ENCODE measurements at places on chromosomes 2 and 18.
A peak's percentile ranks its signal among the peaks of the same experiment; 100 is the strongest.

DNA sequence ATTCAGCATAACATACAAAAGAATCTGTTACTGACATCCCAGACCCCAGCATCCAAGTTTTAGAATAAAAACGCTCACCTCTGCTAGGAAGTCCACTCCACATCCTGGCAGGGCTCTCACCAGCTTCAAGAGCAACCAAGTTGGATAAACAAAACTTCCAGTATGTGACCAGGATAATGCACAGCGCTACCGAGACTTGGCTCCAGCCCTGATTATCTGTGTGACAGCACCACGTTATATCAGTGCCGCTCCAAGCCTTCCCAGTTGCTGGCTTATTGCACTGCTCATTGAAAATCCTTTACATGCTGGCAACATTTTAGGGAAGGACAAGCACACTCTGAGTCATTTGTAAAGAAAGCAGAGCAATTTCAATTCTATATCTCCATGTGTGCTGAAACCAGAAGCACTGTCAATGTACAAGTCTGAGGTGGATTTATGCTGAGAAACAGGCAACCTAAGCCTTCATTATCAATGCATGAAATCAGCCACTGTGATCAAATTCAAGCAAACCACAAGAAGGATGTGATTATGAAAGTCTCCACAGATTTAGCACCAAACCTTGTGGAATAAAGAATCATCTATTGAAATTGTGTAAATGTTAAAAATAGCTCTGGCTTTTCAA lies 115.7 kb downstream of the ZNF385B start:
- DNase-seq: no peak

DNA sequence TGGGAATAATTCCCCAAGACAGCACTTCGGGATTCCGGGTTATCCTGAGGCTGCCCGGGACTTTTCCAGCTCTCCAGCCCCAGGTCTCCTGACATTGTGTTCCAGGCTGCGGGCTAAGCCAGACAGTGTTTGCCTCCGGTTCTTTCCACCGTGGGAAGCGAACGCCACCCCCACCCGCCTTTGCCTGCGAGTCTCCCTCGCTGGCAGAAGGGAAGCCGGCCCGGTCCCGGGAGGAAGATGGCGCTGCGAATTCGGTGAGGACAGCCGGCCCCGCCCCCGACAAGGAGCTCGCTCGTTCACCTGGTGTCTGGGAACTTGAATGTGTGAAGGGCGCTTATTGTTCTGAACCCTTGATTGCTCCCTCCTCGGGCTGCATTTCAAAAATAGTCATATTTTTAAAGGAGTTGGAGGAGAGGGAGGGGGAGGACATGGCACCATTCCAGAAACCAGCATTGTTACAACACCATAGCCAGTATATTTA lies 2.9 kb downstream of the LRATD1 start:
- no peak for DNase-seq

GRCh38 chr2:69589973-69590652 lies 53.4 kb downstream of the AAK1 start:
- no peak for DNase-seq

DNA sequence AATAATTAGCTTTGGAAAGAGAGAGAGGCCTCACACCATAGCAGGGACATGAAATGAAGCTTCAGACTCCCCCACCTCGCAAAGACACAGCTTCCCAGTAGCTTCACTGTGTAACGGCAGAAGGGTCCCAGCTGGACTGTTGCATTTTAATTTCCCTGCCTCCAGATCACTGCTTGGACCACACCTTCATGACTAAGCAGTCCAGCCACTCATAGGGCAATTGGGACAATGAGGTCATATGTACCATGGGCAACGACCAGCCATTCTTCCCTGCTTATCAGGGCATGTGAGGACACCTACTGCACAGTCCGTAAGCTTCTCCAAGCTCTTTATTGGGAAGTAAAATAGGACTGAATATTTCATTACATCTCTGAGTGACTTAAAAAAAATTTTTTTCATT lies 183.0 kb downstream of the MREG start:
- DNase-seq: no peak

DNA sequence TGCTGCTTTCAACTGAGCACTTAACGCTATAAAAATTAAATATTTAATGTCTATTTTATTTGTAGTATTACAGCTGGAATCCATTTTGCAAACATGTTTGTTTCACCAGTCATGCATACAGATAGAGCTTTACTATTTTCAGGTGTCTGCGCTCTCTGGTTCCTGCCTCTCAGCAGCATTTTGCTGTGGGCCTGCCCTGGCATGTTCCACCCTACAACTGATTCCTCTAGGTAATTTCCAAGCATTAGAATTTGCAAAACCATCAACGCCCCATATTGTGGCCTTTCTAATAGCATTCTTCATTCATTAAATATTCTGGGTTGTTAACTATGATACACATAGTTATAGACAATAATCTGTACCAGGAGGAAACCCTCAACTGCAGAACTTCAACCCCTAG lies 266.4 kb upstream of the DLGAP1 start:
- DNase-seq: no peak

DNA sequence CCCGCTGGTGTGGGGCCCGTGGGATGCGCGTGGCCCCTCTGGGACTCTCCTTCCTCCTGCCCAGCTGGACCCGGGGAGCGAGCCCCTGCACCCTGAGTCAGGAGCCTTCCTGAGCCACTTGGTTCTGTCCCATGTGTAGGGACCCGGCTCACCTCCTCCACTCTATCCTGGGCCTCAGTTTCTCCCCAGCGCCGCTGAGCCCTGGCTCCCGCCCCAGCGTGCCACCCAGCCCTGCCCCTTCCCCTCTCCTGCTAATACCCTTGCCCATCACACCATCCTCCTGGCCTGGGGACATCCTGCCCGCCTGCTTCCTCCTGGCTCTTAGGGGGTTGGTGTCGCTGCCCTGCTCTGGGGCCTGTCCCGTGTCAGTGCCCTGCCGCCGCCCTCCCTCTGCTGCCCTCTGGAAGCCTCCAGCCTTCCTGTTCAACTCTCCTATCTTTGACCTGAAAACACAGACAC lies 24.8 kb downstream of the GPC1 start:
- no peak for DNase-seq

GRCh38 chr2:138032334-138032733 lies 68.1 kb downstream of the HNMT start:
- no peak for DNase-seq

GRCh38 chr2:207483477-207483876 lies 46.3 kb upstream of the CREB1 start:
- no peak for DNase-seq

- DNase-seq: no peak
Observed at GRCh38 chr2:39937621-39938020, 158.6 kb upstream of the THUMPD2 start.

- no peak for DNase-seq
Observed at GRCh38 chr2:3292416-3292815, 85.2 kb downstream of the EIPR1 start.

DNA sequence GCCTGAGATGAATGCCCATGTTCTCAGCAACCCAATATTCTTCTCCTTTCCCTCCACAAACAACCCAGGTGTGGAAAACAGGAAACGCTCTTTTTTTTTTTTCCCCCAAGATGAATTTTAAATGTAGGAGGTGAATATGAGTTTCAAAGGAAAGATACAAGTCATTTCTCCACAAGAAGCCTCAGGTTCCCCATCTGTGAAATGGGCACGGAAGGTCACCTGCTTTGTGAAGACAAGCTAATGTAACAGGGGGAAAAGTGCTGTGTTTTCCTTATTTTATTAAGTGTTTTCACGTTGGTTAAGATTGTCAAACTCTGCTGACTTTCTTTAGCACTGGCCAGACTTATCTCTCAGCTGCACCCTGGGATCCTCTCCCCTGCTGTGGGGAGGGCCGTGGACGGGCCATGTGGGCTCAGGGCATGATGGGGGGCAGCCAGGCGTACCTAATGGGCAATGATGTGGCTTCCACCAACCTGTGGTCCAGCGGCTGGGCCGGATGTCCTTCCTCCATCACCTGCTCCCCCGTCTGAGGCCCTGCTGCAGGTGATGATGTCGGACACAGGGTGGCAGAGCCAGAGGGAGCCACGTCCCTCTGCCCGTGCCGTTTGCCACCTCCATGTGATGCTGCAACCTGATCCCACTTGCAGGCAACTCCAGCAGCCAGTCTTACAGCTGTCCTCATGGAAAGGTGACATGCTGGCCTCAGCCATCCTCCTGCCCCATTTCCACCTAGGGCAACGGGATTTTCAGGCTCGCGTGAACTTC lies 130.0 kb upstream of the PXDN start:
- no peak for DNase-seq

- DNase-seq: no peak
Observed at GRCh38 chr2:216657980-216658379, 24.8 kb downstream of the IGFBP2 start.

- DNase-seq: no peak
Observed at GRCh38 chr2:75619956-75620740, 26.4 kb upstream of the MRPL19 start.

DNA sequence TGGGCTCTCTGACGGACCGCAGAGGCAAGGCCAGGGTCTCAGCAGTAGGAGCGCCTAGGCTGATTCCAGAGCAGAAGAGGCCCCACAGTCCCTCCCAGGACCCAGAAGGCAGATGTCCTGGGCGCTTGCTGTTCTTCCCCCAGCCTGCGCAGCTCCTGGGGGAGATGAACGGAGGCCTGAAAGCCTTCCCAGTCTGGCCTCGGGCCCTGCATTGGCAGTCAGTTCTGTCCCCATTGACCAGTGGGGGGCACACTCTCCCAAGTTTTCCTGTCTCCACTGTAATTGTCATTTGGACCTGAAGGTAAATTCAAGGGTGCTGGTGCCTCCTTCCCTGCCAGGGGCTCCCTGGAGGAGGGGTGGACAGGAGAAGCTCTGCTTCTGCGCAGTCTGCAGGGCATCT lies 345.7 kb downstream of the CYP26B1 start:
- DNase-seq: no peak

- DNase-seq: no peak
Observed at GRCh38 chr18:22871809-22872525, 61.2 kb upstream of the RBBP8 start.

DNA sequence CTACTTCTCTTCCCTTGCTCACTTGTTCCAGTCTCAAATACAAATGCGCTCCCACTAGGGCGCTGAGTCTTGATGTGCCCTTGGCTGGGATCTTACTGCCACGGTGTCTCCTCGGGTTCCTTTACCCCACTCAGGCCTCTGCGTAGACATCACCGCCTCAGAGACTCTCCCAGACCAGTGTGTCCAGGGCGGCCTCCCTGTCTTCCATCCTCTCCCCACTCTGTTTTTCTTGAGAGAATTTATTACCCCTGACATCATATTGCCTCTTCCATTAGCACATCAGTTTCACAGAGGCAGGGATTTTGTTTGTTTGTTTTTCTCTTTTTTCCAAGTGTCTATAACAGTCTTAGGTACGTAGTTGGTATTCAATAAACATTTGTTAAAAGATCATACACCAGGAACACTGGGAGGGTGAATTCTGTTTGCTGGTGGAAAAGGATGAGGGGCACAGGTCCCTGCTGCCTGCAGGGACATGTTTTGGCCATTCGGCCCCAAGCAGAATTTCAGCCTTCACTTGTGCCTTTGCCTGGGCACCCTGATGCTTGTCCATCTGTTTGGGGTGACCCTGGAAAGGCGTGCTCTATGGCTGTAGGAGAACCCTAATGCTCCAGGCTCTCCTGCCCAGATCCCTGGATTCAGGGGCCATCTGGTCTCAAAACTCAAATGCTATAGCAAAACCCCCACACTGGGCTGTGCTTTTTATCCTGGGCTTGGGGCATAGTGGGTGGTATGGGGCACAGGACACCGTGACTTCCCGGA lies 55.0 kb downstream of the RPL37A start:
- no peak for DNase-seq

DNA sequence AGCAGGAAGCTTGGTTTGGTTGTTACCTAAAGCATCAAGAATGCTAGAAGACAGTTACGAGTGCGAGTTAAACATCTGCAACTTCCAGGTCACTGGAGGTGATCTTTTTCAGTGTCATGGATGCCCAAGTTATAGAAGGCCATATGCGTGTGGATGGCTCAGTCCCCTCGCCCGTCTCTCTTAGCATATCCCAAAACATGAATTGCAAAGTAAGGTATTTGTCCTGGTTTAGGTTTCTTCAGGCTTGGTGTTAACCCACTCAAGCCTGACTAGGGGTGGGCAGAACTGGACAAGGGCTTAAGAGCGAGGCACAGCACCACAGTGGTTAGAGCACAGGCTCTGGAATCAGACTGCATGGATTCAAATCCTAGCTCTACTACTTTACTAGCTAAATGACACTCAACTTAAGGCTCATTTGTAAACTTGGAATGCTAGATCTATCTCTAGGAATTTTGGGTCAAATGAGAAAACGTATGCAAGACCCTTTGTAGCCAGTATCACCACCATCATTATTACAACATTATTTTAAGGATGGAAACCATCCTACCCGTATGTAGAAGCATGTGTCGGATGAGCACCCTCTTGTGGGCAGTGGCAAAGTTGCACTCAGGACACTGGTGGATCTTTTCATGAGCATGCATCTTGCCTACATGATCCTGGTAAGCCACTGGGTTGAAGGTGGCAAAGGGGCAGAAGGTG lies 11.2 kb downstream of the ZNF142 start:
- DNase-seq: peak; percentile 58

DNA sequence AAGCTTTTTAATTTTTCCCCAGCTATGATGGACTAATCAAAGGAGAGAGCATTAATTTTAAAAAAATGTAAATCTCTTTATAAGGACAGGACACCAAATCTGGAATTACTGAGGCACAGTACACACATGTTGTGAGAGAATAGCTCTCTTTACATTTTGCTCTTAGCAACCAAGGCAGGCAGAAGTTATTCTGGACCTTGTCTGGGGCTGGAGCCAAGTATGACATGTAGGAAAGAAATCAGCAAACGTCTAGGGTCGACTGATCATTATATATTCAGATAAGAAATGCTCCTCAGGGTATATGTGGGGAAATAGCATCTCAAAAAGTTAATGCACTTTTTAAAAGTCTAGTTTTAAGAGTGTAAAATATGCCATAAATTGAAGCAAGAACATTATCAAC lies 1330.0 kb upstream of the CELF4 start:
- no peak for DNase-seq

- peak; percentile 56 for DNase-seq
Observed at GRCh38 chr2:71545572-71546274, 92.4 kb downstream of the DYSF start.

GRCh38 chr2:223969315-223969714 lies 12.1 kb downstream of the MRPL44 start:
- no peak for DNase-seq

DNA sequence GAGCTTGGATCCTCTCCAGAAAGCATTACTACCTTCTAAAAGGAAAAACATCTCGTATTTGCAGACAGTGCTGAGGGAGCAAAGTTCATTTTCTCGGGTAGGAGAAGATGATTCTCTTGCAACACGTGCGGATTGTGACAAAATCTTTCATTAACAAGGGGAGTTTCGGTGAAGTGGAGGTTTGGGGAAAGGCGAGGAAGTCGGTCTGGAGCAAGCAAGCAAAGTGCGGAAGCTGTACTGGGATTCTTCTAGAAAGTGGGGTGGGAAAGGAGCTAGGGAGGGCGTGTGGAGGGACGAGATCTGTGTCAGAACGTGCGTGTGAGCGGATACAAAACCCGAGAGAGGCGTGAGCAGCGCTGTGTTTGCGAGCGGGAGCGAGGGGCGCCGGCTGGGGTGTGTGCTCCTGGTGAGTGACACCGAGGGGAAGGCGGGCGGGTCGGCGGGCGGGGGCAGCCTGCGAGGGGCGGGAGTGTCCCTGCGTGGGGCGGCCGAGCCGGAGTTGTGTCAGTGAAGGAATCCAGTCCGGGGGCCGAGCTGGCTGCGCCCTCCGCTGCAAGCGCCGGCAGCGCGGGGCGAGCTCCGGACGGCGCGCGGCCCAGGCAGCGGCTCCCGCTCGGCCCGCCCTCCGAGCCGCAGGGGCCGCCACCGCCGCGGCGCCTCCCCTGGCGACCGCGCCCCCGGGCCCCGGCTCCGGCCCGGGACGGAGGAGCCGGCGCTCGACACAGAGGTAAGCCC lies at the start of gene SPATS2L:
SPATS2L (plus strand) TSS at position 498 of the 735 bp plus-strand sequence. CDS start 82,552 bp downstream, outside the sequence.
- DNase-seq: no peak
